ENCODE measurements at places on chromosomes 7 and 10.

GRCh38 chr7:88888684-88889083, 93.1 kb upstream of the TEX47 start:
- no peak for DNase-seq

GRCh38 chr10:125064681-125065492, 95.5 kb downstream of the CTBP2 start:
- DNase-seq, result no peak

- DNase-seq, result no peak
Measured at GRCh38 chr10:86439544-86439943, 72.9 kb upstream of the GRID1 start.

- peak; percentile 54 for DNase-seq
Measured at GRCh38 chr10:102419269-102420180, 940 bp upstream of the PSD start.

DNA sequence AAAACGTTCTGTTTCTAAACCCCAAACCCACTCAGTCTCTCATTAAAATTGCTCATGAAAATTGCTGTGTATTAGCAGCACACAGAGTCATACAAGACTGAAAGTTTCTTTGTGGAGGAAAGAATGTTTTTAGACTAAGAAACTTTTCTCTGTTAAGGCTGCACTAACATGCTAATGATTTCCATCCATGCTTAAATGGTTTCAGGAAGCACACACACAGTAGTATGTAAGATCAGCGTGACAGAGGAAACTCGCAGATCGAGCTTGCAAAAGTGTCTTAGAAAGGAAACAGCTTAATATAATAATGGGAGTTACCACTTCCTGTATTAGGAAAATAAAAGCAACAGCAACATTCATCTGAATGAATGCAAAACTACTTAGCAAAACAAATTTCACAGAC, 112.7 kb downstream of the ICA1 start:
- DNase-seq, result no peak

GRCh38 chr10:71285180-71285545, 33.9 kb upstream of the SLC29A3 start:
- no peak for DNase-seq

DNA sequence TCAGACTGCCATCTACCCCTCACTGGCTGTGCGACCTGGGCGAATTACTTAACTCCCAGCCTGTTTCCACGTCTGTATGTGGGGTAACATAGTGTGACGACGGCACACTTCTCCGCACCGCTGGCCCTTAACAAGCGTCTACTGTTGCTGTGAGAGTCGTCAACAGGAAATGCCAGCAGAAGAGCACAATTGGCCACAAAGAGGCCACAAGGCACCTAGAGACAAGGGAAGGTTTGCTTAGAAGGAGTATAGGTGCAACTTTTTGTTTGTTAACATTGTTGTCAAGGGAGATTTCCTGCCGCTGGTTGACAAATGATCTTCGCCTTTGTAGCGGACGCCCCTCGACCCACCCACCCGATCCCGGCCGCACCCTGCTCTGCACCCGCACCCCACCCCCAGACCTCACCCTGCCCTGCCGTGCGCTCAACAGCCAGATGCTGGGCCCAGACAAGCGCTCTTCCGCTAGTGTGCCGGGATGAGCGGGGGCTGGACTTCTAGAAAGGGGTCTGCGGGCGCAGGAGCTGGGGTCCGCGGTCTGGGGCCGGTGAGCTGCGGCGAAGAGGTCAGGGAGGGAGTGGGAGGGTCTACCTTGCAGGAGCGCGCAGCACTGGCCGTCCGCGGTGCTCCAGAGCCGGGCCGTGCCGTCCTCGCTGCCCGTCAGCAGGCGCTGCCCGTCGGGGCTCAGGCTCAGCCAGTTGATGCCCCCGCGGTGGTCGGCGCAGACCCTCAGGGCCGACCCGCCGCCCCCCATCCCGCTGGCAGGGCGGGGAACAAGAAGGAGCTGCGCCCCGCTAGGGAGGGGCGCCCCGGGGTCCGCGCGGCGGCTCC, 785 bp downstream of the WDR86 start:
- DNase-seq, result peak; percentile 37

GRCh38 chr10:100041306-100042002, 31.7 kb upstream of the DNMBP start:
- no peak for DNase-seq

DNA sequence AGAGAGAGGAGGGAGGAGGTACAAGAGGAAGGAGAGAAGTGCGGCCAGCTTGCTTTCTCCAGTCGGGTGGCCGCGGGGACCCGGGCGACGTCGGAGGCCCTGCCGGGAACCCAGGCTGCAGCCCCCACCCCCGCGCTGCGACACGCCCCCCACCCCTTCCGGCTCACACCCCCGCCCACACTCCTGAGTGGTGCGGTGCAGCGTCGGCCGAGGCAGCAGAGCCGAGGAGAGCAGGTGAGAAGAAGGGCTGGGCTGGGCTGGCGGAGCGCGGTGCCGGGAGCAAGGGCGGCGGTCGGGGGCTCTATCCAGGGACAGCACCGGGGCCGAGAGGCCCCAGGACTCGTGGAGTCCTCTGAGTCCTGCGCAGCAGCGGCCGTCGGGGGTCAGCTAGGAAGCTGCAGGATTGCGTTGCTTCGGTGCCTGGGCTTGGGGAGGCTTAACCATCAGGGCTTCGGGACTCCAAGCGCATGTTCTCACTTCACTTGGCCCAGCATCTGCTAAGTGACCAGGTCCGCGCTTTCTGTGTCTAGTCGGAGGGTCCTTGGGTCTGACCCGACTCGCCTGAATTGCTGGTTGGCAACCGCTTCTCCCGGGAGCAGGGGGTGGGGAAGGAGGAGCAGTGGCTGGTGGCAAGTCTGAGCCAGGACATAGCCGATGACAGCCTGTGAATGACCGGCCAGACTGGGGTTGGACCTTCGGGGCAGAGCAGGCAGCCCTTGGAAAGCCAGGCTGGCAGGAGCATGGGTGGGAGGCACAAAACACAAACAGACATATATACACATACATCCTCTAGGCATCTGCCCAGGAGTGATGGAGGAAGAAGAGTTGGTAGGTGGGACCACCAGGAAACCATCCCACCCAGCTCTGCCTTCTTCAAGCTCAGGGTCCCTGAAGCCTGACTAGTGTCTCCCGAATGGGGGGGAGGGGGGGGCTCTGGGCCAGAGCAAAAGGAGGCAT, 683 bp downstream of the CHAT start:
- no peak for DNase-seq

- no peak for DNase-seq
Measured at GRCh38 chr7:25103773-25104172, 21.3 kb downstream of the CYCS start.

GRCh38 chr10:11197266-11197712, 179.6 kb downstream of the CELF2 start:
- DNase-seq, result no peak

- no peak for DNase-seq
Measured at GRCh38 chr10:48770561-48771089, 86.0 kb downstream of the WDFY4 start.

GRCh38 chr7:105209870-105210269, 178.9 kb downstream of the SRPK2 start:
- DNase-seq, result no peak

DNA sequence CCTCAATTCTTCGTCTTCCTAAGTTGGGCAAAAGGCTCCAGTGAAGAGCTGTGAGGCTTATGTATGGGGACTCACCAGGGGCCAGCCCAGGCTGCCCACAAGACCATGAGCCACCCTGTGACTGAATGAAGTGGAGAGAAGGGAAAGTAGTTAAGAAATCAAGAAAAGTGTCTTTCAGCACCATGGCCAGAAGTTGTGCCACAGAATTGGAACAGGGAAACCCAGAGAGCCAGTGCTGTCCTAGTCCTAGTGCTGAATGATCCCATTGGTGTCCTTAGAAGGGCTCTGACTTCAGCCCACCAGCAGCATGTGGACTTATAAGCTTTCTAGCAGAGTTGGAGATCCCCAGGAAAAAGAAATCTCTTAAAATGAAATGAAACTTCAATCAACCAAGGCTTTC, 37.0 kb upstream of the CCSER2 start:
- DNase-seq, result no peak

DNA sequence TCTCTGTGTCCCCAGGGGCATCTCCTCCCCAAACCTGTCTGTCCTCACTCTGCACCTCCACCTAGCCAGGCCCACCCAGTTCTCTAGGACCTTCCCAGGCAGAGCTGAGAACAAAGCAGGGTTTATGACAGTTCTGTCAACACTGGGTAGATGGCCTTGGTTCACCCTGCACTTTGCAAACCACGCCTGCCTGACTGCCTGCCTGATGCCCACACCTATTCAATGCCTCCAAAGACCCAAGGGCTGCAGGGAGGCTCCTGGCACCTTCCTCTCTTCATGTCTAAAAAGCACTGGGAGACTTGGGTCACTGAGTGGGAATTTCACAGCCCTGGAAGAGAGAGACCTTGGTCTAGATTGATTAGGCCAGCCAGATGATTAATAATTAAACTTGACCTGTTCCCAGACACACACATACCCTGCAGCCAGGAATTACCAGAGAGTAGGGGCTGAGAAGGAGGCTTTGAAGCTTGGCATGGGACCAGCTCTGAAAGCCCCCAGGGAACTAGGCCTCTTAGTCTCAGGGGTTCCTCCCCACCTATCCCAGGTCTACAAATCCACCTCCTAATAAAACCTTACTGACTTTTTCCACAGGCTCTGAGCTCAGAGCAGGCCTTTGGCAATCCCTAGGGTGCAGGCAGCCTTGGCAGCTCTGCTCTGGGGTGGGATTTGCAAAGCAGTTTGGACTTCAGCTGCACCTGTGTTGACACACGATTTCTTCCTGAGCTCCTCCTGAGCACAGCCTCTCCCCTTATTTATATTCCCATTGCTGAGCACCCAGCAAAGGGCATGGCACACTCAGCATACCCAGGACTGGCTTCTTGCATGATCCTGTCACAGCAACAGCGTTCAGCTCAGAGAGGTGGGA, 25.7 kb upstream of the PDCD4 start:
- no peak for DNase-seq

- DNase-seq, result no peak
Measured at GRCh38 chr10:25113191-25114035, 61.4 kb upstream of the GPR158 start.

- DNase-seq, result no peak
Measured at GRCh38 chr10:98425511-98426352, 10.8 kb upstream of the PYROXD2 start.

DNA sequence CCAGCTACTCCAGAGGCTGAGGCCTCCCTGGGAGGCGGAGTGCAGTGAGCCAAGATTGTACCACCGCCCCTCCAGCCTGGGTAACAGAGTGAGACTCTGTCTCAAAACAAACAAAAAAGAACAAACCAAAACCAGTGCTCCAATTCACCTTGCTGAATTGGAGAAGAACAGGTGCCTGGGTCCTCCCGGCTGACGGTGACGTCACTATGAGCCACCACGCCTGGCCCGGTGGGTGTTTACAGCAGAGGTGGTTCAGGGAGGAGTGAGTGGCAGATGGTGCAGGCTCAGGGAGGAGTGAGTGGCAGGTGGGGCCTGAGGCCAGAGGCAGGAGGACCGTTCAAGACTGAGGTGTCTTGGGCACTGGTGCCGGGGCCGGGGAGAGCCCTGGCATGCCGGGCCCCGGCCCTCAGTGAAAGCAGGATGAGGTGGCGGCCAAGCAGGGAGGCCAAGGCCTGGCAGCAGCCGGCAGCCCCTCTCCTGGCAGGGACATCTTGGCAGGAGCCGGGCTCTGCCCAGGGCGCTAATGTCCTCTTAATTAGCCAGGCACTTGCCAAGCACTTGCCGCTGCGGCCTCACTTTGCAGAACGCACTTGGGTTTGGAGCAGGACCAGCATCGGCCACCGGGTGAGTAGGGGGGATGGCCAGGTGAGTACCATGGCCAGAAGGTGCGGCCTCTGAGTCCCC, 162.8 kb upstream of the TNRC18 start:
- no peak for DNase-seq

DNA sequence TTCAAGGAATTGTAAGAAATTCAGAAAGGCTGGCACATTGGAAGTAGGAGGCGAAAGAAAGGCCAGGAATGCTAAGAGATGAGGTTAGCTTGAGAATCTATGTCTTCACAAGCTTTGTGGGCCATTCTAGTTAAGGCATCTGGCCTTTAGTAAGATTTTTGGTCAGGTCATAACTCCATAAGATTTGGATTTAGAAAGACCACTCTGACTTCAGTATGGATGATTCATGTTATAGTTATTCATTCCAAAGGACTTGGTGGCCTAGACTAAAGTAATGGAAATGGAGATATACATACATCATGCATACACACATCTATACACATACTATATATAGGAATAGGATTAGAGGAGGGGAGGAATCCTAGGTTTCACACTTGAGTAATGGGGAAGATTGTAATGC, 77.5 kb downstream of the SEPTIN7 start:
- DNase-seq, result no peak

DNA sequence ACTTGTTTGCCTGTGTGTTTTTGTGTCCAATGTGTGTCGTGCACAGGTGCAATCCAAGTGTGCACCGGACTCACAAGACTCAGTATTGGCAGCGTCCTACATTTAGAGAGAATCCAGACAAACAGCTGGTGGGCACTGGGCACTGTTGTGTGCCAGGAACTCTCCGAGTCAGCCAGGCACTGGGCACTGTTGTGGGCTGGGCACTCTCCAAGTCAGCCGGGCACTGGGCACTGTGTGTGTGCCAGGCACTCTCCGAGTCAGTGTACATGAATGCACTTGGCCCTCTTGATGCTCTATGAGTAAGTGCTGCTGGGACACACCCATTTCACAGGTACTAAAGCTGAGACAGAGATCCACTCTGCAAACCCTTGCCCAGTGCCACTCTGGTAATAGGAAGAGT, 303.5 kb downstream of the PTPRN2 start:
- DNase-seq, result no peak

GRCh38 chr7:151715666-151716315, 161.1 kb downstream of the PRKAG2 start:
- DNase-seq, result no peak

GRCh38 chr10:38054361-38054797, 39.8 kb upstream of the ZNF37A start:
- DNase-seq, result no peak

DNA sequence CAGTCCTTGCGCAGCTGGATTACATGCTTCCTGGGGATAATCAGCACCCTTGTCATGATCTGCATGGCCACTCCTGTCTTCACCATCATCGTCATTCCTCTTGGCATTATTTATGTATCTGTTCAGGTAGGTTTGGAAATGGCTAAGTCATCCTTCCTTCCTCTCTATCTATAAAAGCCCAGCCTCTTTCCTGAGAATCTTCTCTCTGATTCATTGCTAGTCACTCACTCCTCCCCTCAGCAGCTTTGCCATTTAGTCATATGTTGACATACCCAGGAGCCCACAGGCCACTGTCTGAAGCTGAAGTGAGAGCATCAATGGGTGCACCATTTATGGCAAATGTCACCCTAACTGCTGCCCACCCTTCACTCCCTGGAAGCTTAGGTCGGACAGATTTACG, 52.0 kb downstream of the ABCC2 start:
- DNase-seq, result no peak

GRCh38 chr7:87427288-87427687, 48.2 kb downstream of the ABCB4 start:
- DNase-seq, result no peak

GRCh38 chr7:44977959-44978335, 868 bp downstream of the MYO1G start:
- DNase-seq, result no peak

GRCh38 chr10:1650542-1651269, 86.6 kb downstream of the ADARB2 start:
- DNase-seq, result no peak

GRCh38 chr10:44947371-44948152, 12.0 kb upstream of the RASSF4 start:
- DNase-seq, result no peak

- no peak for DNase-seq
Measured at GRCh38 chr10:4511509-4511908, 314.5 kb upstream of the AKR1E2 start.
